ENCODE measurements at places on chromosomes 6 and 20. TPM values are rescaled to one million over a fixed set of nuclear protein-coding genes. Genes with fewer than 3 reads are reported as not detected.

FAM217A gene
- not detected for total RNA-seq

PLN gene
- total RNA-seq, result not detected

PLA2G7 gene
- total RNA-seq, result not detected

C6orf132 gene
- total RNA-seq, result 3.8 TPM

CRIP3 gene
- not detected for total RNA-seq

PNRC1 gene
- 121 TPM for total RNA-seq

CDH26 gene
- 0.32 TPM for total RNA-seq

RIPPLY2 gene
- total RNA-seq, result under 0.01 TPM

MDFI gene
- total RNA-seq, result 4.0 TPM

CHRNA4 gene
- total RNA-seq, result not detected

PSMB9 gene
- total RNA-seq, result 19.3 TPM

RNF39 gene
- not detected for total RNA-seq

GCM1 gene
- not detected for total RNA-seq

TXLNB gene
- total RNA-seq, result 1.1 TPM

OPRM1 gene
- not detected for total RNA-seq

OR2B6 gene
- not detected for total RNA-seq

VSX1 gene
- total RNA-seq, result not detected

Data from articular chondrocyte of knee joint (primary cell).